T-cell (primary cell): ENCODE measurements at places on chromosomes 2 and 18. TPM values are rescaled to one million over a fixed set of nuclear protein-coding genes. Genes with fewer than 3 reads are reported as not detected.

- no peak overlapping the region for H3K4me3 ChIP-seq
- no peak overlapping the region for H3K27ac ChIP-seq
- no peaks in the 10 kb centered on the region for H3K4me1 ChIP-seq
- no peak for DNase-seq
Observed at GRCh38 chr2:24857746-24858145, 62.3 kb downstream of the ADCY3 start.

- H3K27ac ChIP-seq = no peak overlapping the region
- DNase-seq = no peak
- peaks cover 6% of the 10 kb centered on the region for H3K4me1 ChIP-seq
Observed at GRCh38 chr2:218860950-218861381, 1.4 kb downstream of the WNT6 start.

DNA sequence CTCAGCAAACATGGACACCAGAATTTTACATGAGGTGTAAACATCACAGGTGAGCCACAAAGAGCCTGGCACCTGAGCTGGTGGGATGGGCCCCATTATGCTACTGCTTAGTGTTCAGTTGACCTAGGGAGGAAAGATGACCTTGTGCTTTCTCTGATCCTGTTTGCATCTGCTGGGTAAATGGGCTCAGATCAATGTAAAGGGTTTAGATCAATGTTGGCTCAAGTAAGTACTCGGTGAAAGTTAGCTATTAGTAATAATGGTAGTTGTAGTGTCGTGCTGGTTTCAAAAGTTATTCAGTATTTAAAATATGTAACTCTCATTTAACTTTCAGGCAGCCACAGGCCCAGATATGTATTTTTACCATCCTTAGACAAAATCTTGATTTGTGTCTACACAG is 19.8 kb downstream of the ABHD3 start:
- H3K4me3 ChIP-seq = no peak overlapping the region
- peak overlapping the region; percentile 25 for H3K27ac ChIP-seq
- peaks cover 13% of the 10 kb centered on the region for H3K36me3 ChIP-seq
- DNase-seq = no peak
- H3K4me1 ChIP-seq = no peaks in the 10 kb centered on the region

GRCh38 chr2:241390301-241391206 is 34.5 kb downstream of the FARP2 start:
- H3K36me3 ChIP-seq = peaks cover 3% of the 10 kb centered on the region
- no peaks in the 10 kb centered on the region for H3K4me1 ChIP-seq
- no peak overlapping the region for H3K4me3 ChIP-seq
- DNase-seq = no peak
- no peaks in the 10 kb centered on the region for H3K27me3 ChIP-seq

DNA sequence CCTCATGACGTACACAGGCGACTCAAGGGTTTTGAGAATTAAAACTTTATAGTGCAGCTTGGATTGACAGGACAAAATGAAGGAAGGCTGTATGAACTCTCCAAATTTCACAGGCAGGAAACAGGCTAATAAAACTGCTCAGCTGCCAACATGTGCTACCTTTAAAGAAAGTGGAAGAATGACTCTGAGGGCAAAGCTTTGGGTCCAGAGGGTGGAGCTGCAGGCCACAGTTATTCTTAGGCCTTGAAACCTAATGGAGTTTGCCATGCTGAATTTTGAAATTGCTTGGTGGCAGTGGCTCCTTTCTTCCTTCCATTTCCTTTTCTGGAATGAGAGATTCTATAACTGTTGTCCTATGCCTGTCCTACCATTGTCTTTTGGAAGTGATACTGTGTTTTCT is 34.8 kb downstream of the HAT1 start:
- H3K27me3 ChIP-seq = no peaks in the 10 kb centered on the region
- peaks cover 7% of the 10 kb centered on the region for H3K4me1 ChIP-seq
- H3K36me3 ChIP-seq = peaks cover 14% of the 10 kb centered on the region
- DNase-seq = no peak

DNA sequence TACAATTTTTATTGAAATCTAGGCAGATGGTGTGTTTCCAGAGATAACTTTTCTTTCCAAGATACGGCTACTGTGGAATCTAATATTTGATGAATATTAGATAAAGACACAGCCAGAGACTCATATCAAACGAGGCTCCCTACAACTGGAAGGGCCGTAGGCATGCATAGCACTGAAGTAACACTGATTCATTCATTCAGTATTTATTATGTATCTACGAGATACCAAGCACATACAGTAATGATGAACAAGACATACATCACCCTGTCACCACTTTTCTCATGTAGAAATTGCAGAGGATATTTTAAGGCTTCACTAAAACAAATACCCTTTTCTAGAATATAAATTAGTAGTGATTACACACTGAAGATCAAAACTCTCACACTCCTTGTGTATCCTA is 74.5 kb downstream of the KCTD18 start:
- H3K27me3 ChIP-seq = no peaks in the 10 kb centered on the region
- DNase-seq = no peak
- no peak overlapping the region for H3K27ac ChIP-seq
- no peak overlapping the region for H3K4me3 ChIP-seq

DNA sequence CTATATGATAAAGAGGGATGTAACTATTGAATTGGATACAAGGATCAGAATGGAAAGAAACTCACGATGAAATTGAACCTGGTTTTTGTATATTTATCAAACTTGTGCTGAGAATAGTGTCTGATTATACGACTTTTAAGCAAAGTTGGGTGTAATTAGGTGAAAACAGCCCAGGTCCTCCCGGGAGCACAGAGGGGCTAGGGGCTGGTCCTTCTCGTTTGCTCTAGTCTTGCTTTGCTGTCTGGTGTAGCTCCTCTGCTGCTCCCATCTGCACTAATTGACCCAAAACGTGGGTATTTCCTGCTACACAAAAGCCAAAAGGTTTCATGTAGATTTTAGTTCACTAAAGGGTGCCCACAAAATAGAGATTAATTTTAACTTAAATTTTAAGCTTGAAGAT is 58.7 kb downstream of the HK2 start:
- H3K4me1 ChIP-seq = no peaks in the 10 kb centered on the region
- H3K27me3 ChIP-seq = no peaks in the 10 kb centered on the region
- no peak for DNase-seq
- peaks cover 20% of the 10 kb centered on the region for H3K36me3 ChIP-seq

- H3K27me3 ChIP-seq = peaks cover 2% of the 10 kb centered on the region
- no peaks in the 10 kb centered on the region for H3K4me1 ChIP-seq
- H3K27ac ChIP-seq = no peak overlapping the region
- no peak for DNase-seq
- no peaks in the 10 kb centered on the region for H3K36me3 ChIP-seq
Observed at GRCh38 chr2:9332853-9333245, 90.5 kb downstream of the ITGB1BP1 start.

The FSIP2 gene
- 0.79 TPM for total RNA-seq

The SALL3 gene
- total RNA-seq = 0.09 TPM

The INHBB gene
- not detected for total RNA-seq

The UPP2 gene
- not detected for total RNA-seq

The ADAM23 gene
- total RNA-seq = 5.7 TPM
